ENCODE measurements at places on chromosomes 3 and 15.

GRCh38 chr15:99104788-99105513 is at the start of gene SYNM:
TSS of gene SYNM (plus strand) at chr15:99105080. CDS start at chr15:99105200, 120 bp downstream.
- DNase-seq, result no peak

DNA sequence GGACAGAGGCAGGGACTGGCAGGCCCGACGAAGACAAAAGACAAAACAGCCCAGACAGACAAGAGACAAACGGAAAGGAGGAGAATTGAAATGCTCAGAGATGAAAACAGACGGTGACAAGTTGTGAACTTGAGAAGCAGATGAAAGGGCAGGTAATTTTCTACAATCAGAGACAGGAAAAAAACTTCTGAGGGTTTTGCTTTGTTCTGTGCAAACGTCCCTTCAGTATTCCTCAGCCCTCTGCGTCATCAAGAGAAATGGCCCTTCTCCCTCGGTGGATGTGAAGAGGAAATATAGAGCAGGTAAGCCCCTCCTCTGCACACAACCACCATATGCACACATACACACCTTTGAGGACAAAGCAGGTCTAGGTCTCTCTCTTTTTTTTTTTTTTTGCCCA is 206.6 kb downstream of the UACA start:
- no peak for DNase-seq

DNA sequence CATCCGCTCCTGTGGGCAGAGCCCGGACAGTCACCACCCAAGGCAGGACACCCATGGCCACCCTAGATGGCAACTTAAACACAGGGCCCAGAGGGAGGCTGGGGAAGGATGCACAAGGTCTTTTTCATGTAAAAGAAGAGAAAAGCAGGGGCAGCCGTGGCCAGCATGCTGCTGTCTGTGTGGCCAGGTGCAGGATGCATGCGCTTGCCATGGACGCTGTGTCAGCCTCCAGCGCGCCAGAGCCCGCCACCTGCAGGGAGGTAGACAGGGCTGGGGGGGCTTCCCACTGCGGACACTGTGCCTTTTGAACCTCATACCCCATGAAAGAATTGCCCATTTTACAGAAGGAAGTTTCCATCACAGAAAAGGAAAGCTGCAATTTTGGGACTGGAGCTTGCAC is 18.2 kb downstream of the UROC1 start:
- DNase-seq, result no peak

DNA sequence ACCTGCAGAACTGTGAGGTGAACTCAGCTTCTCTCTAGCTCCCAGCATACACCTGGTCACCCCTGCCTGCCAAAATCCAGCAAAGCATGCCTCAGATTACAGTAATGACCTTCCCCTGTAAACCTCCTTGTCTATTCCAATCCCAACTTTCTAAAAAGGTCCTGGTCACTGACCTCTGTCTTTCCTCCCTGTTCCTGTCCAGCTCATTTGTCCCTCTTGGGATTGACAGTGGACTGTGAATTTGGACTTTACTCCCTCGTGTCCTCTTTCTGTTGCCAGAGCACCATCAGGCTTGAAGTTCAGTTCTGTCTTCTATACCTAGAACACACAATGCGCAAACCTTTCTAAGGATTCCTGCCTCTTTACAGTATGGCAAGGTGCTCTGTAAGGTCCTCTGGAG is 50.3 kb downstream of the MTHFS start:
- no peak for DNase-seq

DNA sequence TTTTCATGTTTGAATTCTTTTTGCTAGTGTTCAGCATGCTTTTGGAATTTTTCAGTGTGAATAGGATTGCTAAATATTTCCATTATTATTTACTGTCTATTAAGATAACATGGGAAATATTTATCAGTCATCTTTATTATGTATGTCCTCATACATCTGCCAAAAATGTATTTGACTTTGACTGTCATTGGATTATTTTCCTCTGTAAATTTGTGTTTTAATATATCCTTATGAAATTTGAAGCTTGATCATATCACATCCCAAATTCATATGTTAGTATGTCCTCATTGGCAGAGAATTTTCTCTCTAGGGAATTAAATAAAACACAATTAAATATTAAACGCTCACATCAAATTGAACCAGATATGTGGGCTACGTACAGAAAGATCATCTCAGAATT is 32.3 kb upstream of the TRPC1 start:
- DNase-seq, result no peak

Data from NAMALWA (cell line).